Activated gamma-delta T cell treated with anti-CD3 and anti-CD28 coated beads, Interleukin-2, amount 50 U/mL, for 16 hours (primary cell): ENCODE measurements at places on chromosomes 11 and 22.

DNA sequence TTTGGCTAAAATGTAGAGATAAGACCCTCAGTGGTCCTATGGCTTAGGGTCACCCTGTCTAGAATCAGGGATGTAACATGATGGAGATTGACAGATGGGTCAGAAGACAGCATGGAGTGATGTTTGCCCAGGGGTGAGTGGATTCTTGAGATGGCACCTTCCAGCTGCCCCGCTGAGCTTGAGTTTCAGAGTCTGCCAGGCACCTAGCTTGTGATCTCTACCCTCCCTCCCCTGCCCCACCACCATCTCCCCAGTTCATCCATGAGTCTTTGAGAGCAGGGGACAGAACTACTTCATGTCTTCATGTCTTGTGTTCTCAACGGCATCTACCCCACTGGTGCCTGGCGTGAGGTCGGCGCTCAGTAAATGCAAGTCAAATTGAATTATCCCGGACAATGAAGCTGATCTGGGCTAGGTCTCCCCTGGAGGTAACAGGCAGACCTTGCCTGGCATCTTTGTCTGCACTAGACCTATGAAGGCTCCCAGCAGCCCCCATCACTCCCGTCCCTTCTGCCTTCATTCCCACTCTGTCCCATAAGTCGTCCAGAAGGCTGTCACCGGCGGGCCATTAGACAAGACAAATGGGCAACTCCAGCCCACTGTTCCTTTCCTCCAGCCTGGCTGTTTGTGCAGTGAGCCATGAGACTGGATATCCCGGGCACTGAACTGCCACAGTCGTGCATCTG, 239.2 kb upstream of the TBCEL start:
- DNase-seq: no peak

GRCh38 chr11:88367310-88367709, 29.8 kb upstream of the CTSC start:
- DNase-seq: no peak

- DNase-seq: no peak
These were observed 110.8 kb downstream of the MORC2 start for GRCh38 chr22:30857791-30858190.

GRCh38 chr11:62179995-62180394, 10.0 kb upstream of the SCGB1D1 start:
- no peak for DNase-seq

GRCh38 chr22:24972369-24972768, 19.9 kb downstream of the KIAA1671 start:
- no peak for DNase-seq

DNA sequence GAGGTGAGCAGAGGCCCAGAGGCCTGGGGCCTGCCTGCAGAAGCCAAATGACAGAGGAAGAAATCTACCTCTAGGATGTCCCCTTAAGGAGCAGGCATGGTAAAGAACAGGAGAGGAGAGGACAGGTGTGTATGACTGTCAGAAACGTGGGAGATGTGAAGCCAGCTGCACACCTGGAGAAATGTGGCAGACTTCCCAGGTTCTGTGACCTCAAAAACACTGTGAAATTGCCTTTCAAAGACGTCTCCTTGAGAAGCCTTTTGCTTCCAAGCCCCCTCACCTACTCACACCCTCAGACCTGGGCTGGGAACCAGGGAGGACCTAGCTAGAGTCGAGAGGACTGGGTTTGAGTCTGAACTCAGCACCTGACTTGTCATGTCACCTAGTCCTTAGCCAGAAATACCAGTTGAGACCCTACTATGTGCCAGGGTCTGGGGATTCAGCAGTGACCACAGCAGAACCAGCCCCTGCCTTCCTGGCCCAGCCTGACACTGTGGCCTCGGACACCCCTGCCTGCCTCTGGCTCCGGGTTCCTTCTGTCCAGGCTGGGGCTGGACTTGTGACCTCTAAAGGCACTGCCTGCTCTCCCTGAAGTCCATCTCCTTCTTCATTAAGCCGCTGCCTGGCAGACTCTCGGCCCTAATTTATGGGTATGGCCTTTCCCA, 5.6 kb downstream of the TPBGL start:
- no peak for DNase-seq

- no peak for DNase-seq
These were observed 77.1 kb upstream of the IGLL5 start for GRCh38 chr22:22810471-22810870.

GRCh38 chr11:87292598-87292997, 254.9 kb downstream of the TMEM135 start:
- no peak for DNase-seq

GRCh38 chr11:62892077-62892922, 11.6 kb downstream of the SLC3A2 start:
- DNase-seq: no peak

DNA sequence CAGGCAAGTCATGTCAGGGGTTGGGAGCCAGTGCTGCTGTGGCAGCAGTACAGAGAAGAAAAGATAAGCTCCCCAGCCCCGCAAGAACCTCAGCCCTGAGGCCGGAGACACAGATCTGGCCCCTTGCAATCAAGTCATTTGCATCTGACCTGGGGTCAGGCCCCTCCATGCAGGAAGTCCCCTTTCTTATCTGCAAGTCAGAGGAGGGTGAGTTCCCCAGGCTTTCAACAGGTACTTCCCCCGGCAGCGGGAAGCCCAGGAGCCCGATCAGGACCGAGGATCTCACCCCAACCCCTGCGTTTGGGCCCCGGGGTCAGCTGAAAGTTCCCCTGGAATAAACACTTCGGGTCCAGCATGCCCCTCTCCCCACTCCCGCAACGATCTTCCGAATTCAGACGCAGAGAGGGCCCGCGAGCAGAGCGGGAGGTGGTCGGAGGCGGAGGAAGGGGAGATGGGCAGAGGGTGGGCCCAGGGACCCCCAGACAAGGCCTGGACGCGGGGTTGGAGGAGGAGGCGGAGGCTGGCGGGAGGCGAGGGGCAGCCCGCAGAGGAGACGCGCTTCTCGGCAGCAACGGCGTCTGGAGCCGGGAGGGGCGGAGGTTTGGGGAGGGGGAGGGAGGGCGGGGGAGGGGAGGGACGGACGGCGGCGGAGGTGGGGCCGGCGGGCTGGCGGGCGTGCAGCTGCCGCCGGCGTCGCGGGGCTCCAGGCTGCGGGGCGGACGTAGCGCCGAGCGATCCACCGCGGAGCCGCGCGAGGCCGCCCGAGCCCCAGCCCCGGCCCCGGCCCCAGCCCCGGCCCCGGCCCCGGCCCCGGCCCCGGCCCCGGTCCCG, at the start of gene TSPAN18:
Gene TSPAN18 (plus strand): TSS at position 680 of the 831 bp plus-strand sequence. CDS start 179,455 bp downstream, outside the sequence.
- DNase-seq: no peak

- no peak for DNase-seq
These were observed 14.5 kb downstream of the CSRP3 start for GRCh38 chr11:19187114-19187832.

- DNase-seq: no peak
These were observed 19.5 kb downstream of the MRGPRD start for GRCh38 chr11:68961245-68961644.

DNA sequence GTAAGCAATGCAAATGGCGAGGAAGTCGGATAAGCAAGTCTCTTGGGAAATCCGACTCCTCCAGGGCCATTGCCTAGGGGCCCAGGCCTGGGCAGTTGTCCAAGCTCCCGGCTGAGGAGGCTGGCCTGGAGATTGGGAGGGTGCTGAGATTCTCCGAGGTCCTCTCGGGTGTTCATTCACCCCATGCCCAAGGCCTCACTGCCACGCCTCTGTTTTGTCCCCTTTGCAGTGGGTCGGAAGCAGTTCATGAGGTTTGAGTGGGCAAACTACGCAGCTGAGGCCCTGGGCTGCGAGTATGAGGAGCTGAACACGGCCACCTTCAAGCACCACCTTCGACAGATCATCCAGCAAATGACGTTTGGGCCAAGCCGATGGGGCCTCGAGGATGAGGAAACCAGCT, 81.3 kb downstream of the MYO18B start:
- no peak for DNase-seq

DNA sequence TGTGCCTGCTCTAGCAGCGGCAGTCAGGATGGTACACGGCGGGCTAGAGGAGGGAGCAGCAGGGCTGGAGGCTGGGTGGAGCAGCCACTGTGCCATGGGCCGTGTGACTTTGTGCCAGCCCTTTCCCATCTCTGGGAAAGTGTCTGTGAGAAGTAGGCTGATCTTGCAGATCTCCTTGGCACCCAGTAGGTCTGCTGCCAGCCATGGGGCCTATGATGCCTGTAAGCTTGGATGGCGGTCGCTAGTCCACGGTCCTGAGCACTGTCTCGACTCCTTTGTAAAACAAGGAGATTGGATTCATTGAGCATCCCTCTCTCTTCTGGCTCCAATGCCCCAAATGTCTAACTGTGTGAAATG, 22.6 kb downstream of the AMPD3 start:
- no peak for DNase-seq

DNA sequence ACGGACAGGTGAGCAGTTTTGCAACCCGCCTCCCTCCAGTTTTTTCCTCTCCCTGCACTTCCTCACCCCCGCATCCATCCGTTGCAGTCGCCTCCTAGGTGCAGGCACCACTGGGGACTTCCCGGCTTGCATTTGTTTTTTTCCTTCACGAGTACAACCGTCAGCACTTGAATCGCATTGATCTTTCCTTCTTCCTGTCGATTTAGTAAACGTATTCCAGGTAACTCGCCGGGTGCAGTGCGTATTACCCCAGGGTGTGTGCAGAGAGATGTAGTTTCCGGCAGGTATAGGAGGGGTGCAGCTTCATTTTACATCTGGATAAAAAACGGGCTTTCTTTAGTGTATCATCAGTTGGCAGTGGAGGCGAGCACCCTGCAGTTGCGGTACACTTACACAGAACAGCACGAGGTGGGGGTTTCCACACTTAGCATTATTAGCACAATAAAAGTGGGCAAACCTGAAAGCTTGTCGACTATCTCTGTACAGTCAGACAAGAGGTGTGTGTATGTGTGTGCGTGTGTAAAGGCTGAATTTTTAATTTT, at the start of gene SORL1-AS1:
Gene SORL1-AS1 (minus strand): TSS at position 359 of the 542 bp plus-strand sequence.
- DNase-seq: peak; percentile 49

GRCh38 chr11:110907629-110908028, 195.4 kb upstream of the ARHGAP20 start:
- DNase-seq: no peak

DNA sequence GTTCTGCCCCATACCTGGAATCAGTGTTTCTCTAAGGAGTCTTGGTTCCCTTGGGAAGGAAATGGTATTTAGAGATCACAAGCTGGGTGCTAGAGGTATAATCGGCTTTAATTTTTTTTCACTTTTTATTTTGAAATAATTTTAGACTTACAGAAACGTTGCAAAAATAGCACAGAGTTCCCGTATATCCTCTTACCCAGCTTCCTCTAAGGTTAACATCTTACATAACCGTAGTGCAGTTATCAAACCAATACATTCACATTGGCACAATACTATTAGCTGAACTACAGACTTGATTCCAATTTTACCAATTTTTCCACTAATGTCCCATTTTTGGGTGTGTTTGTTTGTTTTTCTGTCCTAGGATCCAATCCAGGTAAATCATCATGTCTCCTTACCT, 63.8 kb downstream of the RBX1 start:
- DNase-seq: no peak

- DNase-seq: no peak
These were observed 31.3 kb upstream of the SLN start for GRCh38 chr11:107743191-107743590.

DNA sequence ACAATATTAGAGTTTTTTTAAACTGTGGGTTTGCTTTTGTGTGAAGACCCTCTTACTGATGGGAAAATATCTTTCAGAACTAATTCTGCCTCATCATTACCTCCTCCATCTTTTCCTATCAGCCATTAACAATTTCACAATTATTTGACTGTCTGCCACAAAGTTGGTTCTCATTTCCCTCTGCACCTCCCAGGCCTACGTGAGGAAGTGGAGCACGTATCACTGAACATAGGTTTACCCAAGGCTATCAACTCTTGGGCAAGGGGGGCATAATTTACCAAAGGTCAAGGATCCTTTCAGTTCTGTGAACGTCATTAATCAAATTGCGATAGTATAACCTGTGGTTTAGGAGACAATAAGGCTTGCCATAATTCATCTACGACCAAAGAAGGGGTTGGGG, 60.0 kb downstream of the LIF start:
- DNase-seq: no peak

- DNase-seq: no peak
These were observed 68.2 kb downstream of the FBXO7 start for GRCh38 chr22:32542677-32543357.

DNA sequence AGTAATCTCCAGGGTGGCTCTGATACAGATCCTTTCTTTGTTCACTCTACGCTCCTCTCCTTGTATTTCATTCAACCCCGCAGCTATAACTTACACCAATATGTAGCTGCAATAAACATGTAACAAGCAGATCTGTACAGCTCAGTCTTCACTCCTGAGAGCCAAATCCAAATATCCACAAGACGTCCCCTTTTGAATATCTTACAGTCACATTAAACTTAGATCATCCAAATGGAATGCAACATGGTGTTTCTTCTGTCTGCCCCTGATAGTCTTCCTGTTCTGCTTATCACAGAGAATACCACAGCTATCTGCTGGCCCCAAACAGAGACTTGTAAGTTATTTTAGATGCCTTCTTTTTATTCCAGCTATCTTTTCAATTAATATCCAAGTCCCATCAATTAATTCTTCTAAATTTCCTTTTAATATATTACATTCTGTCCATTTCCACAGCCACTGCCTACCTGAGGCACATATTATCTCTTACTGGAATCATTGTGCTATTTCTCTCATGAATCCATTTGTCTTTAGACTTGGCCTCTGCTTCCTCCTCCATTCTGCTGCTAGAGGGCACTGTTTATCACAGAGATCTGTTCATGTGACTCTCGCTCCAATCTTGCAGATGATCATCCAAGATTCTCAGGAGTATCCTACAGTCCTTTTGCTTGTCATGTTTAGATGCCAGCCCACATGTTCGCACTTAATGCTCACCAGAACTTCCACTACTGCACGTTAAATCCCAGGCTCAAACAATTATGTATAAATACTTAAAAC, 908.6 kb downstream of the NTM start:
- DNase-seq: no peak

DNA sequence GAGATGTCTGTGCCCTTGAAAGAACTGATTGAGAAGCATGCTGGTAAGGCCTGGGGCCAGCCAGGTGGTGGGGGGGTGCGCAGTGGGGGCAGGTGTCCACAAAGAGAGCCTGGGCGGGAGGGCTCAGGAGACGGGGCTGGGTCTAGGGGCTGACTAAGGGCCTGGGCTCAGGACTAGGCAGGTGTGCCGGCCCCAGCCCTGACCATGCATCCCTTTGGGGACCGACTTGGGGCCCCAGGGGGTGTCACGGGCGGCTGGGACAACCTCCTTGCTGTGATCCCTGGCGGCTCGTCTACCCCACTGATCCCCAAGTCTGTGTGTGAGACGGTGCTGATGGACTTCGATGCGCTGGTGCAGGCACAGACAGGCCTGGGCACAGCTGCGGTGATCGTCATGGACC, 4.4 kb downstream of the NDUFV1 start:
- no peak for DNase-seq

DNA sequence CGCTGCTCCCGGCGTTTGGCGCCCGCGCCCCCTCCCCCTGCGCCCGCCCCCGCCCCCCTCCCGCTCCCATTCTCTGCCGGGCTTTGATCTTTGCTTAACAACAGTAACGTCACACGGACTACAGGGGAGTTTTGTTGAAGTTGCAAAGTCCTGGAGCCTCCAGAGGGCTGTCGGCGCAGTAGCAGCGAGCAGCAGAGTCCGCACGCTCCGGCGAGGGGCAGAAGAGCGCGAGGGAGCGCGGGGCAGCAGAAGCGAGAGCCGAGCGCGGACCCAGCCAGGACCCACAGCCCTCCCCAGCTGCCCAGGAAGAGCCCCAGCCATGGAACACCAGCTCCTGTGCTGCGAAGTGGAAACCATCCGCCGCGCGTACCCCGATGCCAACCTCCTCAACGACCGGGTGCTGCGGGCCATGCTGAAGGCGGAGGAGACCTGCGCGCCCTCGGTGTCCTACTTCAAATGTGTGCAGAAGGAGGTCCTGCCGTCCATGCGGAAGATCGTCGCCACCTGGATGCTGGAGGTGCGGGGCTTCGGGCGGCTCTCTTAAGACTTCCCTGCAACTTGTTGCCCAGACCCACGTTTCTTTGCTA, at the start of gene CCND1:
Gene CCND1 (plus strand): TSS at position 162 of the 587 bp plus-strand sequence. CDS start 158 bp downstream, at position 320.
- no peak for DNase-seq
